ENCODE measurements at places on chromosomes 4 and X.

DNA sequence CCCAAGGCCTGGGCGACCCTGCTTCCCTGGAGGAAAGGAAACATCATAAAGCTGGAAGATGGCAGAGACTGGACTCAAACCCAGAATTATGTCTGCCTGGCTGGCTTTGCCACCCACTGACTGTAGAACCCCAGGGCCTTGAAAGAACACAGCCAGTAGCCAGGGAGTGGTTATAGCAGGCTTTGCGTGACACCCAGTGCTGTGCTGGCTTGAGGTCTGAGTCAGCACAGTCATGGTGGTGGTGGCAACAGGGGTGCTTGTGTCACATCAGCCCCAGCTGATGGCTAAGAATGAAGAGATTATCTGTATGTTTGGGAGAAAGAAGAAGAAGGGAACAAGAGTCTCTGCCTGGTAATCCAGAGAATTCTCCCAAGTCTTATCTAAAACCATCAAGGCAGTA is 178.8 kb upstream of the SPIN4 start:
- DNase-seq, result no peak

DNA sequence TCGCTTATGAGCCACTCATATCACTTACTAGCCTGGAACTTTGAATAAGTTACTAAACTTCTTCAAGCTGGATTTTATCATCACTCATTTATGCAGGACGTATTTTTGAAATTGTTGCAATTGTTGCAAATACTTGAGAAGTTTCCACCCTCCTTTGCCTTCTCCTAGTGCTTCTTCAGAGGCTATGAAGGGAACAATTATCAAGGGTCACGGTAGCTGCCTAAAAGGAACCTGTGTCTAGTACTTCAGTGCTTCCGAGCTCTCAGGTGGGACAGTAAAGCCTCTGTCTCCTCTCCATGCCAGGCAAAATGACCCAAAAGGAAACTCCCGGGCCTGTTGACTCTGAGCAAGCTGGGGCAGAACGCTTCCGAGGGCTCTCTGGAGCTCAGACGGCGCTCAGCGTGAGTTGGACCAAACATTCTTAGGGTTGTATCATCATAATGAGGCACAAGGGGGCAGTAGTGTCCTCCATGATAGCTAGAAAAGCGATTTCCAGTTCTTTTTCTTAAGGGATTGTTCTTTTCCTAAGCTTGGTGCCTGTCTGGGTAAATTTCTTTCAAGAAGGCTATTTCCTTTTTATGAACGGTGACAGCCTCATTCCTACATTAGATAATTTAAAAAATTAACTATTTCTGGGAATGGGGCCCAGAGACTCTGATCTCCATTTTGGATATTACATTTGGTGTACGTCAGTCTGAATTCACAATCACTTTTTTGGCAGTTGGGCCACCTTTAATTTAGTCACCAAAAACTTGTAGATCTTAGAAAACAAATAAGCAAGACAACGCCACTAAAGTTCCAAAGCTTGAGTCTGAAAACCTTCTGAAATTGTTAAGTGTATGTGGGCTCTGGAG is 73.1 kb downstream of the PACRGL start:
- peak; percentile 80 for DNase-seq

DNA sequence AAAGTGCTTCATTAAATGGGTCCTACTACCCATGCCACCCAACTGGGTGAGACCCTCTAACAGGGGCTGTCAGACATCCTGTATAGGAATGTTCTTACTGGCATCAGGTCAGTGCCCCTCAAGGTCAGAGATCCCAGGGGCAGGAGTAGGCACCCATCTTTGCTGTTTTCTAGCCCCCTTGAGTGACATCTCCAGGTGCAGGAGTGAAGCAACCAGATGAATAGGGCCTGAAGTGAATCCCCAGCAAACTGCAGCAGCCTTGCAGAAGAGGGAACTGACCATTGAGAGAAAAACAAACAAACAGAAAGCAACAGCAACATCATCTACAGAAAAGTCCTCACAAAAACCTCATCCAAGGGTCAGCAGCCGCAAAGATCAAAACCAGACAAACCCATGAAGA is 55.8 kb upstream of the GNRHR start:
- DNase-seq, result no peak

- DNase-seq, result no peak
Observed at GRCh38 chrX:150324919-150325318, 38.2 kb upstream of the MAMLD1 start.

DNA sequence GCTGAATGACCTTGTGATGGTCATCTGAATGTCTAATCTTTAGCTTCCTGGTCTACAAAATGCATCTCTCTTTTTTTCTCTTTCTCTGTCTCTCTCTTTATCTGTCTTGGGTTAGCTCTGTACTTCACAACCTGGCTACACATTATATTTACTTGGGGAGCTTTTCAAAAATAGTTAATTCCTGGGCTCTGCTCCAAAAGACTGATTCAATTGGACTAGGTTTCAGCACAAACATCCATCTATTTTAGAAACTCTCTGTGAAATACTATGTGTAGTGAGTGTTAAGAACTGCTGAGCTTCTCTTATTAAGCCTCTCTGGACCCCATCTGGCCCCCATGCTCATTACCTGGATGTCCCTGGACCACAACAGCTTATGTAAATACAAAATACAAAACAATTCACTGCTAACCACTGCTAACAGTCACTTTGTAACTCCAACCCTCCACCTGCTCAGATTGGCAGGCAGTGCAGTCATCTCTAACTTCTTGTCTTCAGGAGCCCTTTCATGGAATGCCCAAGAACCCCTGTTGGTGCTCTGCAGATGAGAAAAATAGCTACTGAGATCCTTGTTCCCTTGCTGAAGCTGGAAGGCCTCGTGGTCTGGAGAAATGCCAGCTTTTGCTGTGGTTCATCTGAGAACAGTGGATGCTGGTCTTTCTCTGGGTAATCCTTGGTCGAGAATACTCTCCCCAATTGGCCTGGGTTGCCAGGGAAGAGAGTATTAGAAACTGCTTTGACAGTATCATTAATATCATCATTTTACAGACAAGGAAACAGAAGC is 14.8 kb upstream of the BOD1L1 start:
- no peak for DNase-seq

Measured in GM03348 (cell line).